ENCODE measurements at places on chromosomes 7 and 10.

- H3K27me3 ChIP-seq = no peaks in the 10 kb centered on the region
- H3K36me3 ChIP-seq = peaks cover 2% of the 10 kb centered on the region
- H3K4me1 ChIP-seq = peaks cover 42% of the 10 kb centered on the region
- no peak for DNase-seq
- H3K4me3 ChIP-seq = no peak overlapping the region
These were observed 59.8 kb upstream of the ZNRF2 start for GRCh38 chr7:30224511-30225062.

- peaks cover 14% of the 10 kb centered on the region for H3K27me3 ChIP-seq
- H3K36me3 ChIP-seq = peaks cover 6% of the 10 kb centered on the region
- H3K27ac ChIP-seq = no peak overlapping the region
- H3K4me3 ChIP-seq = no peak overlapping the region
- DNase-seq = no peak
These were observed 14.7 kb downstream of the TAS2R40 start for GRCh38 chr7:143236408-143236990.

DNA sequence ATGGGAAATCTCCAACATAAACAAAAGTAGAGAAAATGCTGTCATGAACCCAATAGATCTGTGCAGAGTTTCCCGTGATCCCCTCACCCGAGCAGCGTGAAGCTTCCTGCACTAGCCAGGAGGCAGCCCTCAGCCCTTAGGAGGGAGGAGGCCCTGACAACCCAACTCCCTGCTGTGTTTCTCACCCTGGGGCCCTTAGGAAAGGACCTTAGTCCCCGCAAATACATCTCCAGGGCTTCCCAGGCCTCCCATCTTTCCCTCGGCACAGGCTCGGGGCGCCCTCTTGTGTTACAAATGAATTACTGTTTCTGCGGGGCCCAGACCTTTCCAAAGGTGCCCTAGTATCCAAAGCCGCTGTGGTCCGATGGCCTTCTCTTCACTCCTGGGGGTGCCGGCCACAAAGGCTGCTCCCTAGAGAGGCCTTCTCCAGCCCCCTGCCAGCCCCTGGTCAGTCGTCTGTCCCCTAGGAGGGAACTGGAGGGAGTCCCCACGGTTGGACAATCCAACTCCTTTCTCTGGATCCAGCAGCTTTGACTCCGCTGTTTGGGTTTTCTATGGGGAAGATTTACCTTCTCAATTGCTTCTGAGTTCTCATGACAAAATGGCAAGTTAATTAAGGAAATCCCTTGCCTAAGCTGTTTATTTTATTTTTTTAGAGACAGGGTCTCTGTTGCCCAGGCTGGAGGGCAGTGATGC lies 49.9 kb upstream of the SH2B2 start:
- peak; percentile 43 for DNase-seq
- H3K36me3 ChIP-seq = peaks cover 26% of the 10 kb centered on the region
- no peaks in the 10 kb centered on the region for H3K27me3 ChIP-seq
- no peak overlapping the region for H3K4me3 ChIP-seq

DNA sequence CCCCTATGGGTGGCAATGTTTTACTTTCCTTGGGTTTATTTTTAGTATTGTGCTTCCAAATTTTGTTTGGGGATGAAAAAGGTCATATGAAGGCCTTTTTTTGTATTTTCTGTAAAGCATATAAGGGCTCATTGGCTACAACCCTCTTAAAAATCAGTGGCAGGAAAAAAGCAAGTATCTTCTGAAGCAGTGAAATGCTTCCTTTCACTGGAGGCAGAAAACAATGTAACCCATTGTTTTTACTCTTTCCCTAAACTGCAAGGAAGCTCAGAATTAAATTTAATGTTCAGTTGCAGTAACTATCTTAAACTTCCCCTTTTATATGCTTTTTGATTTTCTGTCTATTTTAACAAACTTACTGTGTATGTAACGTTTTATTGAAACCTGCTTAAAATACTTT lies 148.7 kb upstream of the LYZL1 start:
- H3K27me3 ChIP-seq = peaks cover 15% of the 10 kb centered on the region
- no peak for DNase-seq
- no peaks in the 10 kb centered on the region for H3K36me3 ChIP-seq

GRCh38 chr10:33657154-33657908 lies 322.9 kb upstream of the NRP1 start:
- peaks cover 9% of the 10 kb centered on the region for H3K4me1 ChIP-seq
- no peaks in the 10 kb centered on the region for H3K27me3 ChIP-seq
- H3K27ac ChIP-seq = no peak overlapping the region

DNA sequence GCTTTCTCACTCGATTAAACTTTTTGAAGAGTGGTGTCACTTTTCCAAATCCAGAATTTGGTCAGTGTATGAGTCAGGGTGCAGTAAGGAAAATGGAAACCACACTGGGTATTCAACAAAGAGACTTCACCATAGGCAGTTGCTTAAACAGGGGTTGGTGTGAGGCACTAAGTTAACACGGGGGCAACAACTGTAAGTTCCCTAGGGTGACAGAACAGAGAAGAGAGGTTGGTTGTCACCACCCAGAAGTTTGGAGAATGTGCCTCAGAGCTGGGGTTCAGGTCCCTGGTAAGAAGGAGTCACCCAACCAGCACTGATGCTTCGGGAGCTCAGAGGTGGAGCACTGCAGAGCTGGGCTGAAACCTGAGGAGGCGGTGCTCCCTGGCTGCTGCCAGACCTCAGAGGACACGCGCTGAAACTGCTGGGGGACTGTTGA lies 170.4 kb downstream of the ARID5B start:
- peaks cover 64% of the 10 kb centered on the region for H3K4me1 ChIP-seq
- DNase-seq = no peak
- peaks cover 83% of the 10 kb centered on the region for H3K36me3 ChIP-seq
- H3K27me3 ChIP-seq = no peaks in the 10 kb centered on the region

DNA sequence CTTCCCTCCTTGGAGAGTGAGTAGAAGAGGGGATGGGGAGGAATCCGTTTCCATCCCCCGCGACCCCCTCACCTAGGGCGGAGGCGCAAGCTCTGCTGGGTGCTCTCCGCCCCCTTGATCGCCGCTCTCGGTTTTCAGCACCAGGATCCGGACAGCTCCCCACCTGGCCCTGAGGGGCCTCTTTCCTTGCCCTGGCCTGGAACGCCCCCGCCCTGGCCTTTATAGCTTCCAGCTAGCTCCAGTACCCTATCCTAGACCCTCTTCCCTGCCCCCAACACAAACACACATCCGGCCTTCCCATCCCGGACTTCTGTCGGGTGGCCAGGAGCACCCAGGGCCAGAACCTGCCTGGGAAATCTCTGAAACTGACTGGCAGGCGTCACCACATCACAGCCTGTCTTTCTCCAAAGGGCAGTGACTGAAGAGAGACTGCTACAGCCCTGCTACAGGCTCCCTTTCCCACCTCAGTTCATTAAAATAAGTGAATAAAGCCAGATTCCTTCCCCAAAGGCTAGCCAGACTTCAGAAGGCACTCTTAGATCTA lies 72.3 kb upstream of the LEP start:
- no peaks in the 10 kb centered on the region for H3K36me3 ChIP-seq
- DNase-seq = no peak
- H3K27me3 ChIP-seq = peaks cover 53% of the 10 kb centered on the region
- peaks cover 24% of the 10 kb centered on the region for H3K4me1 ChIP-seq

- no peaks in the 10 kb centered on the region for H3K27me3 ChIP-seq
- no peak for DNase-seq
- H3K4me1 ChIP-seq = peaks cover 52% of the 10 kb centered on the region
- H3K4me3 ChIP-seq = peak overlapping the region; percentile 88
These were observed 1.4 kb upstream of the IL6 start for GRCh38 chr7:22725585-22725984.

- no peak overlapping the region for H3K4me3 ChIP-seq
- no peaks in the 10 kb centered on the region for H3K4me1 ChIP-seq
- DNase-seq = no peak
- H3K36me3 ChIP-seq = no peaks in the 10 kb centered on the region
These were observed 391.0 kb downstream of the SUGCT start for GRCh38 chr7:40525764-40526163.

GRCh38 chr7:18499407-18500177 lies 4.0 kb downstream of the HDAC9 start:
- peaks cover 58% of the 10 kb centered on the region for H3K4me1 ChIP-seq
- H3K36me3 ChIP-seq = peaks cover 26% of the 10 kb centered on the region
- H3K4me3 ChIP-seq = peak overlapping the region; percentile 81
- no peaks in the 10 kb centered on the region for H3K27me3 ChIP-seq

DNA sequence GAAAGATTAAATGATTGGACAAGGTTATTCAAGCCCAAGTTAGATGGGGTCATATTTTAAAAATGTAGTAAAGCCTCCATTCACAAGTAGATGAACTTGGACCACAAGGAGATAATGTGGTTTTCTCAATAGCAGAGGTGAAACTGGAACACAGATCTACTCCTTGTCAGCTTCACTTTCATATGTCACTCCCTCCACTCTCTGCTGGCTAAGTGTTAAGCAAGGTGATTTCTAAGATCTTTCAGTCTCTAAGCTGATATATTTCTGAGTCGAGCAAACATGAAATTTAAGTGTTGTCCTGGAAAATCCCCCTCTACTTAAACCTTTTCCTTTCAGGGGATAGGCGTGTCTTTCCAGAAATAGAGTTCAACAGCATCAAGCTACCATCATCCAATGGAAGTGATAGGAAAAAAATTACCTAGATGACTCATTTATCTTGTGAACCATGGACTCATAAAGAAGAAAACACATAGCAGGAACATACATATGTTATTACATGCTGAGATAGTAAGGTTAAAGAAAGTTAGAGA lies 275.0 kb downstream of the PTEN start:
- peaks cover 48% of the 10 kb centered on the region for H3K4me1 ChIP-seq
- no peaks in the 10 kb centered on the region for H3K27me3 ChIP-seq
- no peak for DNase-seq
- H3K4me3 ChIP-seq = no peak overlapping the region

GRCh38 chr10:33240931-33241330 lies 93.5 kb downstream of the NRP1 start:
- DNase-seq = no peak
- peaks cover 5% of the 10 kb centered on the region for H3K27me3 ChIP-seq
- H3K4me3 ChIP-seq = no peak overlapping the region
- peaks cover 2% of the 10 kb centered on the region for H3K4me1 ChIP-seq
- H3K27ac ChIP-seq = peak overlapping the region; percentile 2
- H3K36me3 ChIP-seq = no peaks in the 10 kb centered on the region

DNA sequence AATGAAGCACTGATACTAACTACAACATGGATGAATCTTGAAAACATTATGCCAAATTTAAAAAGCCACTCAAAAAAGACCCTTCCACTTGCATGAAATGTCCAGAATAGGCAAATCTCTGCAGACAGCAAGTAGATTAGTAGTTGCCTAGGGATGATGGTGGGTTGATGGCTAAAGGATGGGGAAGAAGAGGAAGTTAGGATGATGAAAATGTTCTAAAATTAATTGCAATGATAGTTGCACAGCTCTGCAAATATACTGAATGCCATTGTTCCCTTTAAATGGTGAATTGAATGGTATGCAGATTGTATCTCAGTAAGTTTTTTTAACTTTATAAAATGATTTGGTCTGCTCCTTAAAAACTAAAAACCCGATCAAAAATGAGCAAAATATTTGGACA lies 7.3 kb upstream of the LIPA start:
- peaks cover 19% of the 10 kb centered on the region for H3K4me1 ChIP-seq
- DNase-seq = no peak
- no peak overlapping the region for H3K4me3 ChIP-seq
- H3K27ac ChIP-seq = no peak overlapping the region
- no peaks in the 10 kb centered on the region for H3K27me3 ChIP-seq
- peaks cover 11% of the 10 kb centered on the region for H3K36me3 ChIP-seq

- no peak for DNase-seq
- no peaks in the 10 kb centered on the region for H3K4me1 ChIP-seq
- H3K27me3 ChIP-seq = no peaks in the 10 kb centered on the region
- no peaks in the 10 kb centered on the region for H3K36me3 ChIP-seq
- no peak overlapping the region for H3K27ac ChIP-seq
These were observed 1005.8 kb downstream of the NRG3 start for GRCh38 chr10:82880776-82881290.

GRCh38 chr10:116141246-116141645 lies 131.8 kb downstream of the GFRA1 start:
- H3K4me1 ChIP-seq = no peaks in the 10 kb centered on the region
- H3K36me3 ChIP-seq = no peaks in the 10 kb centered on the region
- H3K27ac ChIP-seq = no peak overlapping the region
- no peaks in the 10 kb centered on the region for H3K27me3 ChIP-seq

DNA sequence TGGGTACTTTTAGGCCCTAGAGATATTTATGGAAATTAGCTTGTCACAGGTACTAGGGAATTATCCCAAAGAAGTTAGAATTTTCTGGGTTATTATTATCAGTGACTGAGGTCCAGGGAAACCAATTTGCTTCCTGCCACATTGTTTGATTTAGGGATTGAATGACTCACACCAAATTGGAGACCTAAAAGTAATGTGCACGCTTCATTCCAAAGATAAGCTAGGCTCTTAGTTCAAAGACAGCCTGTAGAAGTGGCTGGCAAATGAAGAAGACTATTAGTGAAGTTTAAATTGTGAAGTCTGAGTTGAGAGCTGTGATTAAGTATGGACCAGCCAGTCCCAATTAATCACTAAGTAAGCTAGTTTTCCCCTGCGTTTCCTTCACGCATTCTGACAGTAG lies 188.1 kb upstream of the MYO3A start:
- no peaks in the 10 kb centered on the region for H3K36me3 ChIP-seq
- H3K27ac ChIP-seq = no peak overlapping the region
- H3K4me1 ChIP-seq = no peaks in the 10 kb centered on the region

GRCh38 chr10:88131511-88132139 lies 268.2 kb downstream of the PTEN start:
- no peak overlapping the region for H3K4me3 ChIP-seq
- H3K36me3 ChIP-seq = peaks cover 3% of the 10 kb centered on the region
- DNase-seq = no peak
- H3K27ac ChIP-seq = no peak overlapping the region
- peaks cover 14% of the 10 kb centered on the region for H3K4me1 ChIP-seq
- no peaks in the 10 kb centered on the region for H3K27me3 ChIP-seq

DNA sequence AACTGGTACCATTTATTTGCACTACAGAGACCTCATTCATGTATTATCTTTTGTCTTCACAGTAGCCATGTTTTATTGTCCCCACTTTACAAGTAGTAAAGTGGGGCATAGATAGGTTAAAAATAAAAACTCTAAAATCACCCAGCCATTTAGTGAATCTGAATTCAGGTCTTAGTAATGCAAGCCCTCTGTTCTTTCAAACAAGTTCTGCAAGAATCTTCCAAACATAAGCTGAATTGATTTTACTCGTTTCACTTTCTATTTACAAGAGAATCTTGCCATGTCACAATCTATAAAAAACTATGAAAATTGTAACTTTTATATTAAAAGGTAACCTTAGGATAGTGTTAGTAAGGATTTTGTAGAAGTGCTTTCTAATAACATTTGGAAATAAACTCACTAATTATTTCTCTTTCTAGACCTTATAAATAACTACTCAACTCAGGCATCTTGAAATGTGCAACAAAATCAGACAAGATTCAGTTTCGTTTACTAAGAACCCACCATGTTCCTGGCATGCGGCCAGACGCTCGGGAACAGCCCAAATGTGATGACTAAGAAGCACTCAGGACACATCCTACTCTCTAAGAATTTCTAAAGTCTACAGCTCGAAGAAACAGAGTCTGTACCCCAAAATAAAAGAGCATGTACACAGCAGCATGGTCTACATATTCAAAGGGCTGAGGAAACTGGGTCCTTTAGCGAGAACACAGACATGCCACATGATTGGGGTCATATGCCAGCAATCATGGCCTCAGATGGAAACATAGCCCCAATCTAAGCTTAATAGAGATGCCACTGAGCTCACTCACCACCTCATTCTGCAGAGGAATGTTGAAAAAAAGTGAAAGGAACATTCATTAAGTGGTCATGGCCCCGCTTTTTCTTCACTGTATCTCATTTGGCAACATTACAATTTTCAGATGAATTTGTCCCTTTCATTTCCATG lies 167.6 kb downstream of the AMPH start:
- H3K36me3 ChIP-seq = no peaks in the 10 kb centered on the region
- no peak overlapping the region for H3K27ac ChIP-seq
- no peaks in the 10 kb centered on the region for H3K27me3 ChIP-seq
- DNase-seq = peak; percentile 9
- H3K4me3 ChIP-seq = no peak overlapping the region
